ENCODE measurements at places on chromosomes 1 and 21. TPM values are rescaled to one million over a fixed set of nuclear protein-coding genes. Genes with fewer than 3 reads are reported as not detected.

DNA sequence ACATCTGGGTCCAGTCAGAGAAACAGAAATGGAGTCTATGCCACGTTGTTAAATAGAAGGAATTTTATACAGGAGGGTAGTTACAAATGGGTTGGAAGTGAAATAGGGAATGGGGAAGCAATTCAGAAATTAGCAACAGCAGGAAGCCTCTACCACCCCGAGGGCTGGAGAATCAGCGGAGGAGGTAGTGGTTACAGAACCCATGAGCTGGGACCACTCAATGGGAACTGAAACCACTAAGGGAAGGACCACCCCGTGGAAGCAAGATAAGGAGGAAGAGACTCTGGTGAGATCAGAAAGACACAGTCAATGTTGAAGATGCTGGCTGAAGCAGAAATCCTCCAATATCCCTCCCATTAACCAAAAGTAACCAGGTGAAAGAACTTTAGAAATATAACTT is 15.5 kb upstream of the MAST2 start:
- H3K36me3 ChIP-seq: peaks cover 2% of the 10 kb centered on the region
- H3K27me3 ChIP-seq: peaks cover 57% of the 10 kb centered on the region
- DNase-seq: no peak
- H3K27ac ChIP-seq: no peak overlapping the region
- H3K4me3 ChIP-seq: no peak overlapping the region
- H3K4me1 ChIP-seq: peaks cover 14% of the 10 kb centered on the region

DNA sequence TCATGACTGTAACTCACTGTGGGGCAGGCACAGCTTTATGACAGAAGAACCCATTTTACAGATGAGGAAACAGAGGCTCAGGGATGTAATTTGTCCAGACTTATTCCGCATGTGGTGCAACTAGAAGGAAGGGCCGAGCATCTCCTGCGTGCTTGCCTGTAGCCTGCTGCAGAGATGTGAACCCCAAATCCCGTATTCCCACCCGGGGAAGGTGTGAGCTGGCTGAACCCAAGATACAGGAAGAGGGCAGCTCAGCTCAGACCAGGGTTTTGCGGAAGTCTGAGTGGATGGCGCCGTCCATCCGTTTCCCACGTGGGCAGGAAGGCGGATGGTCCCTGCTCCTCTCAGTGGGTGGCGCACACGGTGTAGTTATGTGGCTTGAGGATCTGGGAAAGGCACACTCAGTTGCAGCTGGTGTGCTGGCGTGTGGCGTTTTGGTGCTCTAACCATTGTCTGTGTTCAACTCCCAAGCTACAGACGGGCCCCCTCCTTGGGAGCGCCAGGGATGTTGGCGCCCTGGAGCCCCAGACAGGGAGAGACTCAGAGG is 1.2 kb downstream of the CROCC start:
- no peaks in the 10 kb centered on the region for H3K27me3 ChIP-seq
- peak overlapping the region; percentile 35 for H3K4me3 ChIP-seq
- H3K36me3 ChIP-seq: peaks cover 2% of the 10 kb centered on the region

DNA sequence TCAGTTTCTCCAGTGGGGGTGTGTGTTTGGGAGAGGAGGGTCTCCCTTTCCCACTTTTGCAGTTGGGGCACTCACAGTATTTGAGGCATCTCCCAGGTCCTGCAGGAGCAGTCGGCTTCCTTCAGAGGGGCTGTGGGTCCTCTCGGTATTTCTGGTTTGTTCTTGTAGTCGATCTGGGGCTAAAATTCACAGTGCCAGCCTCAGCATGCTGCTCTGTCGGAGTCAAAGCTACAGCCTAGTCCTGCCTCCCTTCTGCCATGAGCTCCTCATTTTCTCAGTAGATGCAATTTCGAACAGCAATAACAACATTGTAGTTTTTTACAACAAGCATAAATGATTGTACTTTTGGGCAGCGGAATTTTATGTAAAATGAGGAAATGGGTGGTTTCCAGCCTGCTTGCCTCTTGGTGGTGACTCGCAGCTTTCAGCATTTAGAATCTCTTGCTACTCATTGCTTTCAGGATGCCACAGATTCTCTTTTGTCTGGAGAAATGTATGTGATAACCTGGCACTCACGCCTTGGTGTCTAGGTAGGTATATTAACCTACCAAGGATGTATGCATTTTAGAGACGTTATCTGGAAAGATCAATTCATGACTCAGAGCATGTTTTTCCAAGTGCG is 82.4 kb upstream of the C21orf91 start:
- H3K36me3 ChIP-seq: peaks cover 26% of the 10 kb centered on the region
- peaks cover 14% of the 10 kb centered on the region for H3K4me1 ChIP-seq
- peaks cover 2% of the 10 kb centered on the region for H3K27me3 ChIP-seq
- DNase-seq: no peak
- no peak overlapping the region for H3K4me3 ChIP-seq

- no peak overlapping the region for H3K27ac ChIP-seq
- H3K27me3 ChIP-seq: no peaks in the 10 kb centered on the region
- H3K4me3 ChIP-seq: no peak overlapping the region
- no peak for DNase-seq
- no peaks in the 10 kb centered on the region for H3K4me1 ChIP-seq
Measured at GRCh38 chr1:219128957-219129356, 44.7 kb upstream of the LYPLAL1 start.

DNA sequence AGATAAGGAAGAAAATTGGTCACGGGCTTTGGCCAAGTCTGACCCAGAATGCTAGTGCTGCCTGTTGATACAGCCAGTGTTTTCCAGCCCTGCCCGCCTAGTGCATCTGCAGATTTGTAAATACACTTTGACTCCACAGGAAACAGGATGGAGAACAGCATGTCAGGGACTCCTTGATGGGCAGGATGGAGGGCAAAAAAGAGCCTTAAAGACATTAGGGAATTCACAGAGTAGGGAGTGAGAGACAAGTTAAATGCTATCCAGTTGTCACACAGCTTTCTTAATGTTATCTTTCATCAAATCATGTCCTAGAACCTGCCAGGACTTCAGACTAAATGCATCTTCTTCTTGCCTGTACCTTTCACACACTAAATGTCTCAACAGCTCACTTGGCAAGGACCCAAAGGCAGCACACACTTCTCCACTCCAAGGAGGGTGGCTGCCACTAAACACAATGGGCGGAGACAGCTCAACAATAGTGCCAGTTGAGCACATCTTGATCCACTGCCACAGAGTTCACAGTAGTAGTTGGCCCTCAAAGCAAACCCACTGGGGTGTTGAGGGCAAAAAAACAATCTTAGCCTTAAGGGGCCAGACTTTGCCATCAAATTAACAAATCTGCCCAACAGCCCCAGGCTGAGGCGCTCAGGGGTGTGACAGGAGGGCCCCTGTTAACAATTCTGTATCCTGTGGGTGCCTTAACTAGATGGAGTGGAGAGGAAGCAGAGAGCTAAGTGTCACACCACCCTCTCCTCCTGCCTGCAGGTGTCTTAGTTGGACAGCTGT is 2.7 kb downstream of the HIVEP3 start:
- DNase-seq: no peak
- H3K36me3 ChIP-seq: peaks cover 3% of the 10 kb centered on the region
- peak overlapping the region; percentile 76 for H3K4me3 ChIP-seq
- H3K27me3 ChIP-seq: no peaks in the 10 kb centered on the region
- H3K4me1 ChIP-seq: peaks cover 57% of the 10 kb centered on the region

DNA sequence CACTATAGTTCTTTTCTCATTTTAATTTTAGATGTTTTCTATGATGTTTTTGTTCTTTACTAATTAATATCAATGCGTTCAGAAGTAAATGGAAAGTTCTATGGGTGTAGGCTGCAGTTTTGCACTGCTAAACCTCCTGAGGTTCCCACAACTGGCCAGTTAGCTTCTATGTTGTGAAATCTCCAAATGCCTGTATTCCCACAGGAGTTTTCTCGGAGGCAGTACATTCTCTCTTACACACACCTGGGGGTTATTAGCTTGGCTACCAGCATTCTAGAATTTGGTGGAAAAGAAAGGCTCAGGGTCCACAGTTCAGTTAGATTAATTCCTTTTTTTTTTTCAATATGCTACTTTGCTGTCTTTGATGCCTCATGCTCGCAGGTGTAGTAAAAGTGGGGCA is 216.9 kb upstream of the NRIP1 start:
- H3K27ac ChIP-seq: no peak overlapping the region
- no peak overlapping the region for H3K4me3 ChIP-seq
- no peaks in the 10 kb centered on the region for H3K4me1 ChIP-seq
- H3K27me3 ChIP-seq: peaks cover 3% of the 10 kb centered on the region

GRCh38 chr1:193335806-193336428 is 149.5 kb upstream of the B3GALT2 start:
- H3K27ac ChIP-seq: no peak overlapping the region
- no peak overlapping the region for H3K4me3 ChIP-seq
- DNase-seq: no peak

DNA sequence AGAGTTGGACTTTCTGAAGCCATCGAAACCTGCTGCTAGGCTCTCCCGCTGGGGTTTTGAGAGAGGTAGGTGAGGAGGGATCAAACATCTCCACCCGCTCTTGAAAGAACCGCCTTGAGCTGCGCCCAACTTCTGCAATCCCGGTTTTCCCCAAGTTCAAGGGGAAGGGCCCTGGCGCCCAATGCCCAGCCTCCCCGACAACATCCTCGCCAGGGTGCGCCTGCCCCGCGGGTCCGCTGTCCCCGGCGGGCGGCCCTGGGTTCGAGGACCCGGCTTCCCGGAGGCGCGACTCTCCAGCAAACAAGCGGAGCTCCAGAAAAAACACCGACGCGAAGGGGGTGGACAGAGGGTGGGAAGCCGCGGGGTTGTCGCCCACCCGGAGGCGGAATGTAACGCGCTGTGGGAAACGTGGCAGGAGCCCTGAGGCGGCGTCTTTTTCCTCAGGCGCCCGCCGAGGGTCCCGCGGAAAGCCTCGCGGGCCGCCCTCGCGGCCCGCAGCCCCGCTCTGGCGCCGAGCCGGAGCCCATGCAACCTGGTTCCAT is 607 bp downstream of the BTG3 start:
- DNase-seq: peak; percentile 63
- peak overlapping the region; percentile 97 for H3K4me3 ChIP-seq
- peak overlapping the region; percentile 97 for H3K27ac ChIP-seq
- peaks cover 46% of the 10 kb centered on the region for H3K4me1 ChIP-seq

DNA sequence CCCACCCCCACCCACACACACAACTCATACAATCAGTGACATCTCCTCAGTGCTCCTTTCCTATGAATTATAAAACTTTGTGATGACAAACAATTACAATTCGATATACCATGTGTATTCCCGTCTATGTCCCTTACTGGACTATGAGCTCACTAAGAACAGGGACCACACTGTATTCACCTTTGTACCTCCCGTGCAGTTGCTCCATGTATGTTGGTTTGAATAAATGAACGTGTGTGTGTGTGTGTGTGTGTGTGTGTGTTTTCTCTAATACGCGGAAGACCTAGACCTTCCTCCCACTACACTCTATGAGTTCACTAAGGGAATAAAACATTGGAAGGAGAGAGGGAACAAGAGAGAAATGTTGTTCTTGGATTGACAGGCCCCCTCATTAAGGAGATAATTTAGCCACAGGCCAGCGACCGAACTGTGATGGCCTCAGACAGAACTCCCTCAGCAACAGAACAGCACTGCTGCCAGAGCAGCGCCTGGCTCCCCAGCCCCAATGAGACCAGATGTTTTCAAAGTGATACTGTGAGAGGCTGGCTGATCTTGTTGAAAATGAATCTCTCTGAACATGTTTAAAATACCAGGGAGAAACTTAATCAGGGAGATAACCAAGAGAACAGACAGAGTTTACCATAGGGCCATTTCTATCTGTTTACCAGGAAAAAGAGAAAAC is 21.7 kb downstream of the BCAR3 start:
- H3K4me1 ChIP-seq: peaks cover 3% of the 10 kb centered on the region
- no peaks in the 10 kb centered on the region for H3K36me3 ChIP-seq
- no peak for DNase-seq

DNA sequence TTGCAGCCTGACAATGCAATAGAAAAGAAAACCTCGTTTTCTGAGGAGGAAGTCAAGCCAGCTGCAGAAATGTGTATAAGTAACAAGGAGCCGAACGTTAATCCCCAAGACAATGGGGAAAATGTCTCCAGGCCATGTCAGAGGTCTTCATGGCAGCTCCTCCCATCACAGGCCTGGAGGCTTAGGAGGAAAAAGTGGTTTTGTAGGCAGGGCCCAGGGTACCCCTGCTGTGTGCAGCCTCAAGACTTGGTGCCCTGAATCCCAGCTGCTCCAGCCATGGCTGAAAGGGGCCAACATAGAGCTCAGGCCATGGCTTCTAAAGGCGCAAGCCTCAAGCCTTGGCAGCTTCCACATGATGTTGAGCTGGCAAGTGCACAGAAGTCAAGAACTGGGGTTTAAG is 78.0 kb upstream of the HOOK1 start:
- H3K27me3 ChIP-seq: no peaks in the 10 kb centered on the region
- H3K4me3 ChIP-seq: no peak overlapping the region
- H3K36me3 ChIP-seq: peaks cover 10% of the 10 kb centered on the region
- H3K4me1 ChIP-seq: peaks cover 10% of the 10 kb centered on the region
- no peak for DNase-seq
- H3K27ac ChIP-seq: no peak overlapping the region

KRTAP19-3 gene
- total RNA-seq: not detected

TNFRSF4 gene
- total RNA-seq: 2.4 TPM

CHD5 gene
- 0.61 TPM for total RNA-seq

TMEM52 gene
- not detected for total RNA-seq

ZNF648 gene
- not detected for total RNA-seq

REN gene
- not detected for total RNA-seq

OR2T33 gene
- not detected for total RNA-seq

LCE3D gene
- total RNA-seq: not detected

CHI3L2 gene
- total RNA-seq: 33.9 TPM

ECM1 gene
- total RNA-seq: 1.7 TPM

LINGO4 gene
- total RNA-seq: not detected

ERG gene
- not detected for total RNA-seq

U2AF1 gene
- 22.4 TPM for total RNA-seq

ATG4C gene
- 17.2 TPM for total RNA-seq

STK40 gene
- total RNA-seq: 59.5 TPM

TSTD1 gene
- total RNA-seq: 84.9 TPM

CFHR2 gene
- total RNA-seq: not detected
